Mucosa of gallbladder (tissue), 1 donor: ENCODE measurements at places on chromosomes 16 and 17. TPM values are rescaled to one million over a fixed set of nuclear protein-coding genes. Genes with fewer than 3 reads are reported as not detected.

IL17C gene
- not detected for total RNA-seq

ITGB3 gene
- total RNA-seq, result 10.6 TPM

CA4 gene
- total RNA-seq, result 328 TPM

KRTAP4-3 gene
- total RNA-seq, result not detected

HCRT gene
- not detected for total RNA-seq

OSBPL7 gene
- total RNA-seq, result 39.3 TPM

FOXL1 gene
- 8.2 TPM for total RNA-seq

CHST5 gene
- 0.63 TPM for total RNA-seq

TRIM25 gene
- 94.4 TPM for total RNA-seq

CCL17 gene
- total RNA-seq, result not detected

HOXB7 gene
- 0.92 TPM for total RNA-seq

CSH1 gene
- total RNA-seq, result not detected

AARSD1 gene
- 28.2 TPM for total RNA-seq

PLEKHH3 gene
- 36.1 TPM for total RNA-seq

CFAP52 gene
- total RNA-seq, result not detected

HSPB9 gene
- total RNA-seq, result 0.29 TPM

FOXF1 gene
- 31.0 TPM for total RNA-seq

EPOP gene
- total RNA-seq, result 2.8 TPM

GALR2 gene
- total RNA-seq, result 0.20 TPM

WNT3 gene
- total RNA-seq, result 0.52 TPM
